ENCODE measurements at places on chromosomes 3 and 15.

DNA sequence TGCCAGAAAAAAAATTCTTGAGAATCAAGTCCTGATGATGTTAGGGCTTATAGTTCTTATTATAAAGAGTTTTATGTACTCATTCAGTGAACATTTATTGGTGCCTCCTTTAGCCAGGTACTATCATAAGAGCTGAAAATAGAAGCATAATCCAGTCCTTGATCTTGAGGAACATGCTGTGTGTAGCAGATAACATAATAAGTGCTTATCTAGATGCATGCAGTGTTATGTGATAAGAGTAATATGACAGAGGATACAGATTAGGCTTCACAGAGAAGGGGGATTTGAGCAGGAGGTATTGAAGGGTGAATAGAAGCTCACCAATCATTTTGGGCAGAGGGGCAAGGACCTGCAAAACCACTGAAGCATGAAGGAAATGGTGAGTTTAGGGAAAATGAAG is 1.1 kb downstream of the CCR2 start:
- no peak for DNase-seq

DNA sequence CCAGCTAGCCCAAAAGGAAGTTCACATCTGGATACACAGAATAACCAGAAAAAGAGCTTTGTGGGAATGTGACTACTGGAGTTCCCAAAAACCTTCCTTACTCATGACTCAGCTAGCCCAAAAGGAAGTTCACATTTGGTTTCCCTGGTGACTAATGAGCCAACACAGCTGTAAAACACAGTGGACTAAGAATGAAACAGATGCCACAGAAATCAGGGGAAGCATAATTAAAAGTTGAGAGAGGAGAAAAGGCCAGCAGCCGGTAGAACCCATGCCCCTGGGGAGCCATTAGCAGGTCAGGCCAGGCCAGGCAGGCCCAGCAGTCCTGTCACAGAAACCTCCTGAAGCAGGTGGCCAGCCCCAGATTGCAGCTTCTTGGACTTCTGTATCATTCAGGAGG is 130.3 kb downstream of the GHSR start:
- no peak for DNase-seq

GRCh38 chr3:52535411-52536111 is 844 bp upstream of the UQCC5 start:
- DNase-seq = no peak

GRCh38 chr3:13533885-13534301 is 15.0 kb upstream of the FBLN2 start:
- no peak for DNase-seq

DNA sequence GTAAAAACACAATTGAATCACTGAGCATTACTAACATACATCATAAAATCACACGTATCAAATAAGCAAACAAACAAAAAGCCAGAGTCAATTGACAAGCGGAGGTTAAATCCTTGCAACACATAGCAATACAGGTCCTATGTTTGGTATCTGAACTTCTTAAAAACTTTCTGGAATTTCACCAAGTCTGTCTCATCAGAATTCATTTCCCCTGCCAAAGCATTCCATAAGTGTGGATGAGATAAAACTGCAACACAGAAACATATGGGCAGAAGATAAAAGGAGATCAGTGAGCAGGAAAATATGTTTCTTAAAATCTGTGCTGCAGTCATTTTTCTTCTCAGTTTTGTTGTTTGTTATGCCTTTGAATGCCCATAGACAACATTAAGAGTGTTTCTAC is 1155.5 kb downstream of the TBL1XR1 start:
- no peak for DNase-seq

GRCh38 chr3:56251343-56251945 is 216.8 kb downstream of the ERC2 start:
- DNase-seq = peak; percentile 10

- no peak for DNase-seq
Measured at GRCh38 chr3:108899530-108899929, 54.1 kb downstream of the GUCA1C start.

DNA sequence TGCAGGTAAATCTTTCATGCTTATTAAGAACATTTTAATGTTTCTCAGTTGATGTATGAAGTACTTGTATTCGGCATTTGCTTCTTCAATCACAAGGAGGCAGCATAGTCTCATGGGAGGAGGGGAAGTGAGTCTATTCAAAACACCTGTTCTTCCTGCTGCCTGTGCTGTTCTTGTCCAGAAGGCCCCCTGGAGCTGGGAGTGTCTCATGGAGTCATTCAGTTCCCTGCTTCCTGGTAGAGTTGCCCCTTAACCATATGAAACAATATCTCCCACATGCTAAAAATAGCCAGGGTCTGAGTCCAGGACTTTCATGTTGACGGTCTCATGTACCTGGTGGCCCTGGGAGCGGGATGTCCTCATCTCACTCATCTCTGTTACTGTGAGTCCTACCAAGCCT is 15.5 kb upstream of the PPP1R2 start:
- peak; percentile 44 for DNase-seq

DNA sequence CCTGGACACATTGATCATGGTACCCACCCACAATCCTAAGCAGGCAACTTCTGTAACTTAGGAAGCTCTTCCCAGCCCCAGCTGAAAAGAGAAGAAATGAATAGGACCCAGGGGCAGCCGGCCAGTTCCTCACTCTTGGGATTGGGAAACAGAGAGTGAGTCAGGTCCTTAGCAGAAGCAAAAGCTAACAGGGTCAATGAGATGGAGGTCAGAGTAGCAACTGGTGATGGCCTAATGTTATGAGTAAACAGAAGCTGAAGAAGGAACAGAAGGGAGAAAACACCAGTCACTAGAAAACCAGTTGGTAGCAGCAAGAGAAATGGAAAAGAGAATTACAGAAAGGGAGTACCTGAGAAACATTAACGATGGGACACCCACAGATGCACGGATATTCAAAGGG is 20.0 kb downstream of the RIOX2 start:
- no peak for DNase-seq

DNA sequence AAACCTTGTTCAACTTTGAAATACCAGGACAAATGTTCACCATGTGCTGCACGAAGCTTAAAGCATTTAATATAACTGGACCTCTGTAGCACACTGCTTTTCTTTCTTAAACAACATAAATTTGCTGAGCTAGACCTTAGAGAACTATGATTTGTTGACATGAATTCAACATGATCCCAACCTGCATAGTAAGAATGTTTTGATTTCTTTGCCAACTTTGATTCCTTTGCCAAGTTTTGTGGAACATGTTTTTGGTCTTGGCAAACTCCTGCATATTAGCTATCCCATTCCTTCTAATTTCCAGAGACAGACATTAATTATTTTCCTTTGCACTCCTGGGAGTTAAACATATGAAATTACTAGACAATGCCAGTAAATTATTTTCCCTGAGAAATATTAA is 197.2 kb upstream of the RBMS3 start:
- DNase-seq = no peak

- DNase-seq = no peak
Measured at GRCh38 chr15:70268698-70269251, 171.1 kb upstream of the TLE3 start.

DNA sequence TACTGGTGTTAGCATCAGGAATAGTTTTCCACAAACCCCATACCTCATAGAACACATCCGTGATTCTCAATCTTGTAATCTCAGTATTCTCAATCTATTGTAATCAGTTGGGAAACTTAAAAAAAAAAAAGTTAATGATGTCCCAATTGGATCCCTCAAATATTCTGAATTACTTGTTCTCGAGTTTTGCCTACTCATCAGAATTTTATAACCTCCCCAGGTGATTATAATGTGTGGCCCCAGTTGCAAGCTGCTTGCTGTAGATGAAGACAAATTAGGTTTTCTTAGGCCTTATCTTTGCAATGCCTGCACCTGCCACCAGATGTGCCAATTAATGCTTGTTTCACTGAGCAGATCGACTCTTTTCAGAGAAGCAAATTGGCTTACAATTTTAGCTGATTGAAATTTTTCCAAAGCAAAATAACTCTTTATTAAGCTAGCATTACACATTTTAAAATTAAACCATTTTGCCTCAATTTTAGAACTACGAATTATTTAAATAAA is 19.0 kb upstream of the DIPK2A start:
- no peak for DNase-seq

GRCh38 chr3:149900322-149900721 is 70.4 kb downstream of the PFN2 start:
- DNase-seq = no peak

DNA sequence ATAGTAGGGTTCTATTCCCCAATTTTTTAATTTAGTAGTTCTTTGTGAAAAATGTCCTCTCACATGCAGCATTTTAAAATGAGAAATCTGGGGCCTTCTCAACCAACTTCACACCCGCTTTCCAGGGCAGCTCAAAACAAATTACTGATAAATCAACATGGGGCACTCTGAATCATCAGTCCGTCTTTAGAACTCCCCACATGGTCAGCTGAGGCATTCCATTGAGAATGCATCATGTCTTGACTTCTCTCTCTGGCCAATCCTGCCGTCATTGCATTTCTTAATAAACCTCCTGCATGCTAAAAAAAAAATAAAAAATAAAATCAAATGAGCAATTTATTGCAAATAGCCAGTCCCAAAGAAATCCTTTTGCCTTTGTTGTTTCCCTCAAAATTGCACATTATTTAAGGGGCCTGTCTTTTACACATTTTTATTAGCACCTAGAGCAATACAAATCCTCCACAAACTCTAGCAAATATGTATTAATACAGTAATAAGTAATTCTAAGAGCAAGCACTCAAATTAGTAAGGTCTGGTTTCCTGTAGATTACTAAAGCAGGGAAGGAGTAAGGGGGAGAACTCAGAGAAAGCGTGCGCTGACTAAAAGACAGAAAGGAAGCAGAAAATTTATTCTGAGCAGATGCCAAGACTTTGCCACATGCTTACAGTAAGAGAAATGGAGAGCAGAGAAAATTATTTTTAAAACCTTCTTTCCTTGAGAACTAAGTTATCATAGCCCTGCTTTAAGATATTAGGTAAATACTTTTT is 175.7 kb downstream of the TNIK start:
- DNase-seq = no peak

GRCh38 chr3:155852341-155852740 is 1.9 kb downstream of the SLC33A1 start:
- no peak for DNase-seq

- DNase-seq = no peak
Measured at GRCh38 chr3:79844176-79844575, 76.4 kb upstream of the ROBO1 start.

GRCh38 chr3:123609063-123609462 is 24.2 kb upstream of the HACD2 start:
- DNase-seq = no peak

GRCh38 chr3:38536671-38537070 is 40.5 kb downstream of the EXOG start:
- no peak for DNase-seq

DNA sequence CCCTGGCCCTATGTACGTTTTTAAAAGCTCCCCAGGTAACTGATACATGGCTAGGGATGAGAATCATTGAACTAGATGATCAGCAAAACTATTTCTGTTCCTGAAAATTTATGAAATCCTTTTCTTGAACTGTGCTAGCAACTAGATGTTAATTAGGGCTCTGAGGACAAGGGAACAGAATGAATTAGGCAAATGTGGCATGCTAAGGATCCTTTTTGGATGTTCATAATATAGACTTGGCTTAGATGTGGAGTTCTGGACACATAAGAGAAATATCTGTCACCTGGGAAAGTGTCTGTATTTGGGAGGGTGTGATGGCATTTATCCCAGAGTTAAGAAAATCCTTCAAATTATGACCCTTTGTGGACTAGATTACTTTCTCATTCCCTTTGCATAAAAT is 71.2 kb downstream of the RSRC1 start:
- DNase-seq = no peak

DNA sequence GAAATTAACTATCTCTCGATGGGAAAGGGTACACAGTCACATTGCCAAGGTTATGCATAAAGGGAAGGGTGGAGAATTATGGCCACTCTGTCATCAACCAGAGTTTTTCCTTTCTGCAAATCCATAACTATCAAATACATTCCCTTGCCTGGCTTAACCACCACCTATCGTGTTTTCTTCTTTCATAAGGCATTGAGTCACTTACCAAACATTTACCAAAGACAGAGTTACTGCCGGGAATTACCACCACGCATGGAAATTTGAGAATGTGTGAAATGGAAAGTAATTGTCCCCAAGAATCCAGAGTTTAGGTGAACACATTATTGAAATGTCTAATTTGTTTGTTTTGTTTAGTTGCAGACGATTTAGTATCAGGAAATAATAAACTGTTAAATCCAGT is 134.3 kb upstream of the LRRN1 start:
- no peak for DNase-seq

DNA sequence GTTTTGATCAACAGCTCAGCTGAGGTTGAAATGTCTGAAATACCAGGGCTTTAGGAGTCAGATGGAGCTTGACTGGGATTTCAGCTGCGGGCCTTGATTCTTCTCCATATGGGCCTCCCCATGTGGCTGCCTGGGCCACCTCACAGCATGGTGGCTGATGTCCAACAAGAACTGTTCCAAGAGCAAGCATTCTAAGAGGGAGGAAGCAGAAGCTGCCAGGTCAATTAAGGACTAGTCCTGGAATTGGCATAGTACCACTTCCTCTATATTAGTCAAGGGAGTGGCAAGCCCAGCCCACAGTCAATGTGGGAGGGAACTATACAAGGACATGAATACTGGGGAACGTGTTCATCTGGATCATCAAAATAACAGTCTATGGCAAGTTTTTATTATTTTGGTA is 181.7 kb upstream of the ANKRD28 start:
- no peak for DNase-seq

GRCh38 chr3:105822171-105823123 is 46.4 kb downstream of the CBLB start:
- DNase-seq = no peak

GRCh38 chr3:186826410-186826975 is 16.0 kb upstream of the ADIPOQ start:
- peak; percentile 22 for DNase-seq

GRCh38 chr3:130457671-130458070 is 59.3 kb upstream of the COL6A6 start:
- DNase-seq = no peak

GRCh38 chr3:154280161-154280560 is 44.1 kb downstream of the DHX36 start:
- no peak for DNase-seq

DNA sequence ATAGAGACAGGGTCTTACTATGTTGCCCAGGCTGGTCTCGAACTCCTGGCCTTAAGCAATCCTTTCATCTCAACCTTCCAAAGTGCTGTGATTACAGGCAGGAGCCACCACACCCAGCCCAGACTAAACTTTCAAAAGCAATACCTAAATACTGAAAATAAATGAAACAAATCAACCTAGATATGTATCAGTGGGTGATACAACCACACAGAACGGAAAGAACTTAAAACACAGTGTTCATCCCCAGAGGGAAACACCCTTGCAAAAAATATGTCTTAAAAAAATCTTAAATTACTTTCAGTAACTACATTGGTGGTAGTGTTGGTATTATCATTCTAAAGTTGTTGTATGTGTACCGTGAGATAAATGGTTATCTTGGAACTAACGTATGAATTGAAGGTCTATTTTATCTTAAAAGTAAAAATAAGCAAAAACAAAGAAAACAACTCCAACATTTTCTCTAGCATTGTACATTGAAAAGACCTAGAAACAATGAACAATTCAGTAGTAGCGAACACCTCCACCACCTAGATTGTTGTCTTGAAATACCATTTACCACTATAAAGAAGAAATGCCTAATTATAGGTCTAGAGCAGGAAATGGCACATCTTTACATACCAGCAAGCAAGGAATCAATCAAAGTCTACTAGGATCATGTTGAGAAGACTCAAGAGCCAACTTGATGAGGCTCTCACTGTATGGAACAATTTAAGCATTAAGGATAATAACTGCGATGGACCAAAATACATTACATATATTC is 24.7 kb downstream of the SLTM start:
- DNase-seq = no peak

All from stimulated activated naive CD8-positive, alpha-beta T cell treated with anti-CD3 and anti-CD28 coated beads, Interleukin-15, amount 100 ng/mL, for 72 hours (primary cell).